Fibroblast of skin of right biceps (primary cell): ENCODE measurements at places on chromosomes 2 and 18.

GRCh38 chr2:101556033-101556459, 81.1 kb upstream of the RFX8 start:
- no peak for DNase-seq

DNA sequence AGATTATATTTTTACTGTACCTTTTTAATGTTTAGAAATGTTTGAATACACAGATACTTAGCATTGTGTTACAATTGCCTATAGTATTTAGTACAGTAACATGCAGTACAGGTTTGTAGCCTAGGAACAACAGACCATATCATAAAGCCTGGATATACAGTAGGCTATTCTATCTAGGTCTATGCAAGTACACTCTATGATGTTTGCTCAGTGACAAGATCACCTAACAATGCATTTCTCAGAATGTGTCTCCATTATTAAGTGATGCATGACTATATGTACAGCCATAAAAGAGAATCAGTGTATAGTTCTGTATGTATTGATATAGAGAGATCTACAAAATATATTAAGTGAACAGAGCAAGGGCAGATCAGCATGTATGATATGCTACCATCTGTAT, 616.4 kb downstream of the XIRP2 start:
- no peak for DNase-seq

DNA sequence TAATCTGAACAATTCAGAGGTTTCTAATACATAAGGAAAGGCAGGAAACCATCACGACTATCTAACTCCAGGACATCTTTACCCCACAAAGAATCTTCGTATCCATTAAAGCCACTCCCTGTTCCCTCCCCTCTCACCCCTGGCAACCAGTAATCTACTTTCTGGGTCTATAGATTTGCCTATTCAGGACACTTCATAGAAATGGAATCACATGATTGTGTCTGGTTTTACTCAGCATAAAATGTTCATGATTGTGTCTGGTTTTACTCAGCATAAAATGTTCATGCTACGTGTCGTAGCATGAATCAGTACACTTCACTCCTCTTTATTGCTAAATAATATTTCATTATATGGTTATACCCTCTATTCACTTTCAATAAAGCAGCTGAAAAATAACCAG, 11.6 kb downstream of the FECH start:
- DNase-seq = no peak

DNA sequence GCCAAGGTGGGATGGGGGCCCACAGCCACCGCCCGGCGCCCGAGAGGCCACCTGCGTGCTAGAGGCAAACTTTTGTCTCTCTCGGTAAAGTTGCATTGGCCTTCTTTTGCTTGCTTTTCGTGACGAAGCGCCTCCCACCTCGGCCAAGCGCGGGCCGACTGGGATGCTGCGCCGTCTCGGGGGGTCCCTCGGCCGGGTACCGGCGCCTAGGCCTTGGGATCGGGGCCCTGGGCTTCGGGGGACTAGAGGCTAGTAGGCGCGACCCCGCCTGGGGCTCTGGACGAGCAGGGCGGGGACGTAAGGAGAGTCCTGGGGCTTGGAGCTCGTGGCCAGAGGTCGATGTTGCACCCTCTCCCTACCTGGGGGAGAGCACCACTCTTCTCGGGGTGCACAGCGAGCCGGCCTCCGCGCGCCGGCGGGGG, 545 bp downstream of the GLI2 start:
- DNase-seq = no peak

- no peak for DNase-seq
Measured at GRCh38 chr2:49845671-49846070, 691.4 kb upstream of the FSHR start.
